Left kidney (tissue), 8 donors: ENCODE measurements at places on chromosomes 1 and 21. TPM values are rescaled to one million over a fixed set of nuclear protein-coding genes. Genes with fewer than 3 reads are reported as not detected.

DNA sequence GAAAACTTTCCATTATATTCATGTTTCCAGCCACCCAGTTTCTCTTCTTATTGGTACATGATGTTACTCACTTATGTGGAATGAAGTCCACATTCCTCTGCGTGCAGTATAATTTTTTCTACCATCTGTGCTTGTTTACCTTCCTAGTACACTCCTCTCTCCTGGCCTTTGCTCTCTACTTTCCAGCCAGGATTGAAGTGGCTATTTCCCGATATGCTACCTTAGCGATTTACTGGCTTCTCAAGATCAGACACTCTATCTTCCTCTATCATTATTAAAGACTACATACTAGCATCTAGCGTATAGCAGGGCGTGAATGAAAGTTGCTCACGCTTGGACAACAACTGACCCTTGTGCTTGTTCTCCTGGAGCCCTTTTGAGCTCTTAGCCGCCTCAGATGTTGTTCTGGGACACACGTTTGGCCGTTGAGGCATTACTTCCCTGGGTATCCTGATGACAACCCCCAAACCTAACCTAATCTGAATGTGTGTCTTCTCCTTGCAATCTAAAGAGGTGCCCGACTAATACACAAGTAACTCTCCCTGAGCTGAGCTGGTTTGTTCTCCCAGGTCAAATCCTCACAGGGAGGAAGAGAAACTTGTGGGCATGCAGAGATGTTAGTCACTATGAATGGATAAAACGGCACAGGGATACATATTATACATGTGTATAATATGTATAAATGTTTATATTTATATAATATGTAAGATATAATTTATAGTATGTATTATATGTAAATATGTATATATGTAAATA is 13.4 kb upstream of the MTARC2 start:
- DNase-seq, result no peak

GRCh38 chr1:53197291-53198200 is 922 bp downstream of the CPT2 start:
- DNase-seq, result no peak

DNA sequence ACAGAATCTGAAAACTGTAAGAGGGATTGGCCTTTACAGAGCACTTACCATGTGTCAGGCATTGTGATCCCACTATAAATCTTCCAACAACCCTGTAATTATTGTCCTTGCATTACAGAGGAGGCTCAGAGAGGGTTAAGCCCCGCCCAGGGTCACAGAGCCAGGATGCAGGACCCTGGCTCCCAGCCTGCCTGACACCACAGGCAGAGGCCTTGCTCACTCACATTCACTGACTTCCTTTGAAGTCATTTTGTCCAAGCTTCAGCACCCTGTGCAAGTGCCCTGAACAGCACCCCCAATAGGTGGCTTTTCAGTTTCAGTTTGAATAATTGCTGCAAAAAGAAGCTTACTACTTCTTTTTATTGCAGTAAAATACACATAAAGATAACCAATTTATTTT is 256.8 kb upstream of the NFIA start:
- no peak for DNase-seq

DNA sequence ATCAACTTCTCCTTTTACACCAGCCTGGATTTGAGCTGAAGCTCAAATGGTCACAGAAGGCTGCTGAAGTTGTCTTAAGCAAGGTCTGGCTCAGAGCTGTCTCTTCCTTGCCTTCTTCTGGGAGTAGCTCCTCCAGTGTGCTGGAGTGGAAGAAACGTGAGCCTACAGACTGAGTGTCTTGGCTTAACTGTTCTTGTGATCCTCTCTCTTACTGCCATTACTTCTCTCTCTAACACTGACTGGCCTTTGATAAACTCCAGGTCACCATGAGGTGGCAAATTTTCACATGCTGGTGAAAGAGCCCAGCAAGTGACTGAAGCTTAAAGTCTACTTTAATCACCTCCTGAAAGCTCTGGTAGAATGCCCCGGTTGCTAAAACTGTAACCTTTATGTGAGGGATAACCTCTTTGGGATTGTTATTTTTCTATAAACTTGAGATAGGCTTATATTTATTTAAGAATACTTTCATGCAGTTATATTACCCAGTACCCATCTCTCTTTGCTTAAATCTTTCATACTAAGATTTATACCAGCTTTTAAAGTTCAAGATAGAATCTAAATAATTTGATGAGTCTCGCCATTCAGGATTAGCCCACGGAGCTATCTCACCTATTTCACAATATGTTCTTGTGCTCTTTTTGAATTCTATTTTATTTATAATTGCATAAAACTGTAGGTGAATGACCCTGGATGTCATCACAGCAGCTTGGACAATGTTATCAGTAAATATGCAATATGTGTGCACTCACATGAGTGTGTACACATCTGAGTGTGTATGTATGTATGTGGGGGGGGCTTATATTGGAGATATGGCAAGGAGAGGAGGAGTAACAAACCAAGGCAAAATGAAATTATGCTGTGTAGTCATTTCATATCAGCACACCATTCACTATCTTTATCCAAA is 924.0 kb downstream of the LTN1 start:
- no peak for DNase-seq

- DNase-seq, result no peak
Measured at GRCh38 chr1:64632936-64633335, 111.9 kb upstream of the RAVER2 start.

DNA sequence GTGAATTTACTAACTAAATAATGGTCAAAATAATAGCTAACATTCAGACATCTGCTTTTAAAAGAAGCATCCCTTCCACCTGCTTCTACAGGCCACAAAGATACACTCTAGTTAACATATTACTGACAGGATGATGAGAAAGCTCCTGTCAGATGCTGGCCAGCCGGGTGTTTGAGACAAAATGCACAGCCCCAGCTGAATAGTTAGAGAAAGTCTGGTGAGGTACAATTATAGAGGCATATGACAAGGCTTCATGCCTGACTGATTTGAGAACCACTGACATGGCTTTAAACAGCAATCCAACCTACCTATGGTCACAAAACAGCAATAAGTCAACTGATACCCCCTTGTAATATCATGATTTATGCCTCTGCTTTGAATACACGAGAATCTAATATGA is 137.0 kb downstream of the DENND1B start:
- no peak for DNase-seq

Gene FAM78B
- polyA plus RNA-seq, result 1.5 TPM

- no peak for DNase-seq
Measured at GRCh38 chr1:221693087-221693486, 48.8 kb downstream of the DUSP10 start.

- DNase-seq, result no peak
Measured at GRCh38 chr1:67367370-67368045, 59.8 kb downstream of the IL12RB2 start.

- no peak for DNase-seq
Measured at GRCh38 chr1:87717157-87717670, 388.5 kb downstream of the LMO4 start.

DNA sequence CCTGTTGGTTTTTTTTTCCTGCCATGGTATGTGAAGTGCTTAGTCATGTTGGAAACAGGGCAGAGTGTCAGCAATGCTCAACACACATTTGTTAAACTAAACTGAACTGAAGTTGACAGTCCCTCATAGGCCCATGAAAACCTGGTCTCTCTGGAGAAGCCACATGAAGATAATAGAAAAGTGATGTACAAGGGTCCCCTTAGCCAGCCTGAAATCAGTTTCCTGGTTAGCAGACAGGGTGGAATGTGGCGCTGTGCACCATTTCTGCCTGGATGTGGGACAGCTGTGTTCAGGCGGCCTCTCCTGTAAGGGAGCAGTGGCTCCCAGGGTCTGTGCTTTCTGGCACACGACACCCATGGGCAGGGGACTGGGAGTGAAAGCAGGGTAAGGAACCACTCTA is 9.9 kb upstream of the CHI3L1 start:
- DNase-seq, result no peak

Gene KIRREL1
- polyA plus RNA-seq, result 182 TPM

GRCh38 chr1:41500378-41500777 is 15.9 kb upstream of the EDN2 start:
- DNase-seq, result no peak

GRCh38 chr1:97123717-97124431 is 402.3 kb downstream of the PTBP2 start:
- DNase-seq, result no peak

- no peak for DNase-seq
Measured at GRCh38 chr1:174116042-174116441, 43.3 kb upstream of the RABGAP1L start.

GRCh38 chr1:76160225-76160624 is 85.7 kb downstream of the ST6GALNAC3 start:
- DNase-seq, result no peak

Gene GFI1
- polyA plus RNA-seq, result 0.23 TPM

Gene TPRG1L
- polyA plus RNA-seq, result 40.4 TPM

Gene CATSPERE
- polyA plus RNA-seq, result 2.7 TPM

Gene LRRC38
- not detected for polyA plus RNA-seq

GRCh38 chr21:26956216-26956615 is 10.7 kb downstream of the ADAMTS5 start:
- no peak for DNase-seq

Gene RNU1-2
- polyA plus RNA-seq, result 1.9 TPM

DNA sequence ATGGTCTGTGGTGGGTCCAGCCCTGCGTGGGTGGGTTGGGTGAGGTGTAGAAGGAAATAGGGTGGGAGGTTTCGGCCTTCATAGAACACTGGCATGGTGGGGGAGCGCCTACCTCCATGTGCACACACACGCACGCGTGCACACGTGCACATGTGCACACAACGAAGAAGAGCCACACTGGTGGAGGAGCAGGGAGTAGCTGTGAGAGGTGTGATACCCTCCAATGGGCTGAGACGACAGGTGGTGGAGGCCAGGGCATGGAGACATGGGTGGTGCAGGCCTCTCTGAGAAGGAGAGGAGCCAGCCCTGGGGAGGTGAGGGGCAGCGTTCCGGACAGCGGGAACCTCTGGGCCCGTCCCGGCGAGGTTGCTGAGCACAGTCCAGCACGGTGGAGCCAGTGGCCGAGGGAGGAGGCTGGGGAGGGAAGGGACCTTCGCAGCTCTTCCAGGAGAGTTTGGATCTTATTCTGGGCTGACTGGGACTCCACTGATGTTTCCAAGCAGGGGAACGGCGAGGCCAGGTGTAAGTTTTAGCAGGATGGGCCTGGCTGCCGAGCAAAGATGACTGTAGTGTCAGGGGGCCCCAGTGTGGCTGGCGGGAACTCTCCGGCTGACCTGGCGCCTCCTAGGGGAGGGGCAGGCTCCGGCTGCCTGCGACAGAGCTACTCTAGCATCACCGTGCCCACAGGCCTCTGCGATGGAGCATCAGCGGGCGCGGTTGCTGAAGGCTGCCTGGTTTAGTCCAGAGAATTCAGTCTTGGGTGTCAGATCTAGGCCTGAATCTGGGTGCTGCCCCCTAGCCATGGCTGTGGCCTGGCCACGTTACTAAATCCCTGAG is 107.2 kb downstream of the ARHGEF10L start:
- DNase-seq, result no peak

Gene LAPTM5
- 12.7 TPM for polyA plus RNA-seq

Gene SLC1A7
- polyA plus RNA-seq, result 0.05 TPM

DNA sequence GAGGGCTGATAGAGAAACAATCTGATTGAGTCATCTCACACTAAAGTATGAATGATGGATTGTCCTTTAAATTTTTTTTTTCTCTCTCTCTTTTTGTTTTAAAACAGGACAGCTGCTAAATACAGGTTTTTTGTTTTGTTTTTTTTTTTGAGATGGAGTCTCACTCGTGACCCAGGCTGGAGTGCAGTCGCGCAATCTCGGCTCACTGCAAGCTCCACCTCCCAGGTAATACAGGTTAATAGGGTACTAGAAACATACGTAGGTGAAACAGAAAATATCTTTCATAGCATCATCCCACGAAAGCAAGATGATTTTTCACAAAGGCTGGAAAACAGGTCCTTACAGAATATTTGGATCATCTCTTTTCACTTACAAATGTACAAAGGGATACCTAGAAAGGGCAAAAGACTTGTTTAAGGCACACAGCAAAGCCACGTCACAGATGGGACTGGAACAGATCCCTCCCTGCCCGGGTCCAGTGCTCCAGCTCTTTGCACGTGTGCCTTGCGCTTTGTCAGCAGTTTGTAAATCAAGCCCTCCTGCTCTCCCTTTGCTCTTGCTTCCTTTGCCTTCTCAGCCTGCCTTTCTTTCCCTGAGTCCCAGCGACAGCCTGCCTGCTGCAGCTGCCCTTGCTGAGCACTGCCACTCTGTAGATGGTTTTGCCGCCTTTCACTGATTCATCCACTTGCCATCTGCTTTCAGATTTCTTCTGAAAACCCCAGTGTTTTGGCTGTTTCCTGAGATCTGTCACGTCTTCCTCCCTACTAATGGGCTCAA is 171.3 kb upstream of the BEND5 start:
- peak; percentile 32 for DNase-seq

- DNase-seq, result no peak
Measured at GRCh38 chr1:181159451-181160140, 71.1 kb downstream of the IER5 start.
